ENCODE measurements at places on chromosomes 1 and 21.

- no peak for DNase-seq
Observed at GRCh38 chr1:110048923-110049601, 14.6 kb downstream of the STRIP1 start.

GRCh38 chr1:49765034-49765433 is 258.7 kb downstream of the AGBL4 start:
- DNase-seq = no peak

DNA sequence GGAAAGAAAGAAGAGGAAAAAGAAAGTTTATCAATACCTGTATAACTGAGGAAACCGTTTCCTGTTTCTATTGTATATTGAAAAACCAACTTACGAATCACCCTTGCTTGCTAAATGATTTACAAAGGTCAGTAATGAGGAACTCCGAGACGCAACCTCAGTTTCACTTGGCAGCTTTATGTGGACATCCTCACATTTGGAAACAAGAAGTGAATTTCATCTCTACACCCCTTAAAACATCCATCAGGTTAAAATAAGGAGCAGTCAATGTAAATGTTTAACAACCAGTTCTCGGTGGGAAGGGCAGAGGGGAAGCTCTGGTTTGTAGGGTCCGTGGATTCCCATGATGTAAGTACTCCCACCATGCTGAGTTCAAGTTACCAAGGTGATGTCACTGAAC is 481.7 kb upstream of the RUNX1 start:
- no peak for DNase-seq

DNA sequence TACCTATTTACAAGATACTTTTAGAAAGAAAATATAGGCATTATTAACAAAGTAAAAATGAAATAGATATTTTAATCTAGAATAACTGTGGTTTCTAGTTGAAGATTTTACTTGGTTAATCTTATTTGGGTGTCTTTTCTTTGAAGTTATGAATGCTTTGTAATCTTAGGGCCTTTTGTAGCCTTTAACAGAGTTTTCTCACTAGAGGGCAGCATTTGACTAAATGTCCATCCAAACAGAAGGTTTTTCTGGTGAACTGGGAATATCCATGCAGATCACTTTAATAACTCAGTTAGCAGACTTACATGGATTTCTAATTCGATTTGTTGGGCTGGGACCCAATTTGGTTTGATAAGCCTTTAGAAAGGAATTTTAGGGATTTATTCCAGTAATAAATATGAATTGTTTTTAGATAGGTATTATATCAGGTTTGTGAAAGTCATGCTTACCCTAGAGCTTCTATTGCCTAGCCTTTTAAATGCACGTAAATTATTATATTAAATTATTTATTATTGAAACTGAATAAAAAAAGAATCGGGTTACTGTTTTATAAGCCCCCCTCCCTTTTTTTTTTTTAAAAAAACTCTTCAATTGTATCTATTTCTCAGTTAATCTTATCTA is 119.7 kb downstream of the ZNF326 start:
- DNase-seq = no peak

GRCh38 chr1:150263549-150263948 is 5.3 kb downstream of the APH1A start:
- DNase-seq = no peak

GRCh38 chr1:163565166-163565565 is 243.4 kb downstream of the NUF2 start:
- DNase-seq = no peak
